Fibroblast of the aortic adventitia (primary cell): ENCODE measurements at places on chromosomes 6 and 20.

DNA sequence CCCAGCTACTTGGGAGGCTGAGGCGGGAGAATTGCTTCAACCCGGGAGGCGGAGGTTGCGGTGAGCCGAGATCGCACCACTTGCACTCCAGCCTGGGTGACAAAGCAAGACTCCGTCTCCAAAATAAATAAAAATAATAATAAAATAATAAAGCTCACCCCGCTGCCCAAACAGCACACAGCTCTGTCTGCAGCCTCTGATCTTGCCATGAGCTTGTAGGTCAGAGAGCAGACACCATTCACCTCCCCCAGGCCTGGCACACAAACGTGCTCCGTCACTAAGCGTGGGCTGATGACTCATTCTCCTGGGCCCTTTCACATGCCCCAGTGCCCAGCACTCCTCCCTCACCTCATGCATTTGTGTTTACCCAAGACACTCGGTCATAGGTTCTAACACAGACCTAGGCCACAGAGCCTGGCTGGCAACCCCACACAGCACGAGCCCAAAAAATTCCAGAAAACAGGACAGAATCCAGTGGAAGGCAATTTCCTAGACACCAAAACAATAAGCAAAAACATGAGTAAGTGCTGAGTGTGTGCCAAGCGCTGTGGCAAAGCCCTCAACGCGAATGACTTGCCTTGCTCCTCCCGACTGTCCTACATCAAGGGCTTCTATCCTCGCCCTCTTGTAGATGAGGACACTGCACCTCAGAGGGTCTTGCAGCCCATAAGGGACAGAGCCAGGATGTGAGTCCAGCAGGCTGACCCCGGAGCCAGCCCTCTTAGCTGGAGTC, 18.0 kb downstream of the ATP9A start:
- peak; percentile 92 for DNase-seq

- peak; percentile 54 for DNase-seq
These were observed 38.1 kb upstream of the HLA-E start for GRCh38 chr6:30450909-30451841.

DNA sequence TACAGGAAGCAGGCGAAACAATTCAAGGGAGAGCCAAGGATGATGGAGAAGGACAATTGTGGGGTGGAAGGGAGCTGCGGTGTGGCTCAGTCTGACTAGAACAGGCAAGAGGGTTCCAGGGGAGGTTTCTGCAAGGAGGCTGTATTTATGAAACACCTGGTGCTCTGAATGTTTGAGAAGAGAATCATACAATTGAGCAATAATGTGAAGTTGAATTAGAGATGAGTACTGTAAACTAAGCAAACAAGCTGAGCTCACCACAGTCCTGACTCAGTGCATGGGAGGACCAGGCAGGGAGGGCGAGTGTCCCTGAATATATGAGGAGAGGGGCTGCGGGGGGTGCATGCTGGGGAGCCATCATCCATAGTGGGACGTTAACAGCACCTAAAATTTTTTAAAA, 279.7 kb downstream of the KIF16B start:
- no peak for DNase-seq

- peak; percentile 69 for DNase-seq
These were observed 557.9 kb upstream of the ID4 start for GRCh38 chr6:19279273-19279684.

GRCh38 chr6:71411882-71412281, 123.3 kb downstream of the OGFRL1 start:
- no peak for DNase-seq

GRCh38 chr6:42928986-42929820, at the start of gene CNPY3:
Gene CNPY3 (plus strand): TSS chr6:42929480. CDS start chr6:42929571, 91 bp downstream.
- DNase-seq, result peak; percentile 98

GRCh38 chr20:5024103-5024502, 22.8 kb upstream of the SLC23A2 start:
- peak; percentile 30 for DNase-seq

- no peak for DNase-seq
These were observed 46.4 kb upstream of the DST start for GRCh38 chr6:56689114-56689513.

DNA sequence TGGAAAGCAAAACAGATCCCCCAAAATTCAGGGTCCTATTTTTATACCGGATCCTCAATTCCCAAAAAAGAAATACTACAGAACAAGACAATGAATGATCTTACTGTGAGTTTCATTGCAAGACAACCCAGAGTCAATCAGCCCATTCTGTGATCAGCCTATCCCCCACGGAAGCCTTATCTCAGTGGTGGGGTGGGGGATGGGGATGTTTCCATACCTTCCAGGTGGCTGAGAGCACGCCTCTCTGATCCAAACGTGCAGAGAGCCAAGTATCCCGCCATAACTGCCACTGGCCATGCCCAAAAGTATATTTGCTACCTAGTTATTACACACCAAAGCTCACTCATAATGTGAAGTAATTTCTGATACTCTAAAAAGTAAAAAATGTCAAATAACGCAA, 15.1 kb downstream of the WFDC2 start:
- DNase-seq, result no peak

DNA sequence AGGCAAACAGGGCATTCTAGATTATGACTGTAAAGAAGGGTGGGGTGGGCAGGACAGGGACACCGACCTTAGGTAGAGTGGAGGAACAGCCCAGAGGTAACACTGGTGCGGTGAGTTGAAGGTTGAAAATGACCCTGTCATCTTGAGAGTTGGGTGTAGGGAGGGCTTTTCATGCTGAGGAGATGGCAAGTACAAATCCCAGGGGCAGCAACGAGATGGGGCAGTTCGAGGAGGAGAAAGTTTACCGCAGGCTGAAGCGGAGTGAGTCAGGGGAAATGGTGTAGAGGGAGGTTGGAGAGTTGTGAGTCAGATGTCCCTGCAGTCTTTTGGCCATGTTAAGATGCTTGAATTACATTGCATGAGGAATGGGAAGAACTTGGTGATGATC, 101.1 kb downstream of the HIVEP1 start:
- peak; percentile 55 for DNase-seq

DNA sequence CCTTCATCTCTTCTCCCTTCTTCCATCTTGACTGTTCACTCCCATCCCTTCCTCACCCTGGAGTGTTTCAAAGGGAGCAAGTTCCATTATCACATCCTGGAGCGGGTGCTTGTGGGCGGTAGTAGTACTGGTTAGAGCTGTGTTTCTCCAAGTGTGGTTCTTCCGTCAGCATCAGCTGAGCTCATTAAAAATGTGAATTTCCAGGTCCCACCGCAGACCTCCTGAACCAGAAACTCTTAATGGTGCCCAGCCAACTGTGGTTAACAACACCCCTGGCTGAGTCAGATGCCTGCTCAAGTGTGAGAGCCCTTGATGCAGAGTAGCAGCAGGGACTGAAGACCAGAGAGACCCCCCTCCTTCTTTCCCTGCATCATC, 24.4 kb downstream of the ANGPT4 start:
- no peak for DNase-seq

- DNase-seq, result peak; percentile 30
These were observed 34.1 kb upstream of the LAMA4 start for GRCh38 chr6:112288475-112288874.

GRCh38 chr20:56423886-56424285, 11.8 kb downstream of the CASS4 start:
- DNase-seq, result no peak

DNA sequence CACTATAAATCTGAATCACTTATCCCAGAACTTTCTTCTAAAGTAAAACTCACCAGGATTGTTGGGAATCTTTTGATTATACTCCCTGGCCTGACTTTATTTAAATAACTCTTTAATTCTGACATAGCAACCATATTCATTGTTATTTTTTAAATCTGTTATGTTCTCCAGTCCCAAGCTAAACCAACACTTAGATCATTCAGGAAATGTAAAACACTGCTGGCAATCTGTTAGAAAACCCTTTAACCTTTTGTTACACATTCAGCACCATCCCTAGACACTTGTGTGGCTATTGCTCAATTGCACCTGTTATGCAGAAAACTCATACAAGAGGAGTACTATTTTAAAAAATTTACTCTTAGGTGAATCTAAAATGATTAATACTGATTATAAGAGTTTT, 101.8 kb upstream of the NHSL1 start:
- DNase-seq, result no peak

DNA sequence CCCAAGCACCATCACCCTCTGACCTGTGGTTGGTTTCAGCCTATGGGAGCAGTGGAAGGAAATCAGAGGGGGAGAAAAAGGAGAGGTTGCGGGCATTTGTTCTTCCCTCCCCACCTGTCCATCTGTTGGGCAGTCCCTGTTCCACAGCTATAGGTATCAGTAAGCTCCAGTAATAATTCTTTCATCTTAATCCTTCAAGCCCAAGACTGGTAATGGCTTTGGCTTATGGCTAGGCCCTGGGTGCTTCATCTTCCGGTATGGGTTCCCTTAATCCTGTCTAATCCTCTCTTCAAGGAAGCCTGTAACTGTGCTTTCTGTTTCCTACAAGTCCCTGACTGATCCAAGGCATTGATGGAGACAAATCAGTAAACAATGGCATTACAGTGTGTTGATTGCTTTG, 42.2 kb upstream of the STK35 start:
- no peak for DNase-seq

DNA sequence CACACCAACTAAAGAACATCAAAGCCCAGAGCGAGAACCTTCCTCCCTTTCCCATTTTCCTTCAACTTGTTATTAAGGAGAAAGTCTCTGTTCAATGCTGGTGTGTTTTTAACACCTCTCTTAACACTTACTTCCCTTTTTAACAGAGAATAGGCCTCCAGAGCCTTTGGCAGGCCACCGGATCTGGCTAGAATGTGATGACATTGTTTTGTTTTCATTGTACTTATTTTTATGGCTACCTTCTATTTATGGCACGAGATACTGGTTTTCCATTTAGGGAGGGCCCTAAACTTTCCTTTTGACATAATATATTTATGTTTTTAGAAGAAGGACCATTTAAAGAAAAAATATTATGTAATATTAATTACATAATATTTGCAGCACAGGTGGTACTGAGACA, 21.6 kb downstream of the TCF15 start:
- no peak for DNase-seq

- DNase-seq, result no peak
These were observed 469.8 kb upstream of the SOX4 start for GRCh38 chr6:21123507-21124436.

GRCh38 chr20:63864545-63864977, 509 bp upstream of the TPD52L2 start:
- DNase-seq, result no peak

DNA sequence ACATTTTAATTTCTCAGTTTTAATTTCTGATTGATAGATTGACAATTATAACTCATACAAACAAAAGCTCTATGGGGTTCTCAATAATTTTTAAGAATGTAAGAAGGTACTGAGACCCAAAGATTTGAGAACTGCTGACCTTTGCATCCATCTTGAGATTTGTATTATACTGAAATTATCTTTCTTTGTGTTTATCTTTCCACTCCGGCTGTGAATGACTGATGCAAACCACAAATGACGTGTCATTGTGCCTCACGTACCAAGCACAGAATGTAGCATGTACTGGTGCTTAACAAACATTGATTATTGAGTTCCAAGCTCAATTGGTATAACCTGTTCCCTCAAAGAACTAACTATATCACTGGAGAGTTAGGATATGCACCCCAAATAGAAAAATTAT, 152.1 kb upstream of the SMLR1 start:
- DNase-seq, result peak; percentile 69

GRCh38 chr6:73364549-73364948, 2.1 kb downstream of the KHDC3L start:
- no peak for DNase-seq

DNA sequence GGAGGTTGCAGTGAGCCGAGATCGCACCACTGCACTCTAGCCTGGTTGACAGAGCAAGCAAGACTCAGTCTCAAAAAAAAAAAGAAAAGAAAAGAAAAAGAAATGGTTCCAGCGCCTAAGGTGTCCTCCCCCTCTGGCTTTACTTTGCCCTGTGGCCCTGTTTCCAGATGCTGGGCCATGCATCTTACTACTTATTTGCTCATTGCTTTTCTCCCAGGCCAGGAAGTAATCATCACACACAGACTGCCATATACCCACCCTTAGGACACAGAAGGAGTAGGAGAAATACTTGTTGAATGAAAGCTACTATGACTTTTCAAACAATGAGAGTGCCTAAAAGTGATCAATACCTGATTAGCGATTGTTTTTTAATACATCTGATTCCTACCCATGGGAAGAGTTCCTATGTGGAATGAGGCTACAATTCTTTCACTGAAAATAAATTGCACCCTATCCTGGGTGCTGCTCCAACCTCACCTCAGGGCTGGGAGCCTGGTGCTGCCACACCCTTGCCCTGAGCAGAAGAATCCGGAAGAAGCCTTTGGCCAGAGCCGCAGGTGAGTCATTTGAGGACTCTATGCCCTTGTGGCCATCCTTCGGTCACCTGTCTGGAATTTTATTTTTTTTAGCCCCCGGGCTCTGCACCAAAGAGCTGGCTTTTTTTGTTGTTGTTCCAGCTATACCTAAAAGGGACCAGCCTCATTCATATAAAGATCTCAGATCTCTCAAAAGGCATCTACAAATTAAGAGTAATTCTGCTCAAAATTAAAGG, 22.7 kb upstream of the TFAP2C start:
- no peak for DNase-seq

GRCh38 chr6:37717836-37718251, 20.2 kb upstream of the MDGA1 start:
- peak; percentile 83 for DNase-seq

DNA sequence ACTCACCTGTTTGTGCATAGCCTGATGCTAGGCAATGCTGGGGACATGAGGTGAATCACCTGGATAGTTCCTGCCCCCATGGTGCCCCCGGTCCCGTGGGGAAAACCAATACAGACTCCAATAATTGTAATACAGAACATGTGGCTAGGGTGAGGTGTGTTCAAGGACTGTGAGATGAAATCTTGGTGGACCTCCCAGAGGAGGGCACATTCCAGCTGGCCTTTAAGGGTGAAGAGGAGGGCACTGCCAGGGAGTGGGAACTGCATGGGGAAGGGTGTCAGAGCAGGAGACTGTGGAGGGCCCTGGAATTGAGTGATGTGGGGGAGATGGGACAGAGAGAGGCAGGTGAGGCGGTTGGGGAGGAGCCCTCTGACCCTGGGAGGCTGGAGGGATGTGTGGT, 2.5 kb downstream of the COX4I2 start:
- no peak for DNase-seq

DNA sequence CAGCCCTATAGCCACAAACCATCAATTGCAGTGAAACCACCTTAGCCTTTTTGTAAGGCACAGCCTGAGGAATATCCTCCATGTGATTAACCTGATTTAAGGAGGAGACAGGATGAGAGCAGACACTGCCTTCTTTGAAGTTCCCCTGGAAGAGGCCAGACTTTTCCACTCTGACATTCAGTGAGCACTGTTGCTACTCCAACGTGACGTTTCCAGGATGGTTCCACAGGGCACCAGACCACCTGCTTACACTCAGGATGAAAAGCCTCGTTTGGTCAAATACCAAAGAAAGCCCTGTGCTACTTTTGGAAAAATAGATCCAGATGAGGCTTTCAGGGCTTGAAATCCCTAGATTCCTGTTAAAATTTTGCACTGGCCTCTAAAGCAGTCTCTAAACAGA, 1102.1 kb upstream of the FLRT3 start:
- DNase-seq, result no peak

- DNase-seq, result peak; percentile 4
These were observed 3.7 kb upstream of the ZSCAN23 start for GRCh38 chr6:28446818-28447511.

- no peak for DNase-seq
These were observed 27.9 kb upstream of the MAP3K4 start for GRCh38 chr6:160963651-160964050.

GRCh38 chr20:40967700-40968099, 60.9 kb upstream of the TOP1 start:
- no peak for DNase-seq
